ENCODE measurements at places on chromosomes 2 and 18.

DNA sequence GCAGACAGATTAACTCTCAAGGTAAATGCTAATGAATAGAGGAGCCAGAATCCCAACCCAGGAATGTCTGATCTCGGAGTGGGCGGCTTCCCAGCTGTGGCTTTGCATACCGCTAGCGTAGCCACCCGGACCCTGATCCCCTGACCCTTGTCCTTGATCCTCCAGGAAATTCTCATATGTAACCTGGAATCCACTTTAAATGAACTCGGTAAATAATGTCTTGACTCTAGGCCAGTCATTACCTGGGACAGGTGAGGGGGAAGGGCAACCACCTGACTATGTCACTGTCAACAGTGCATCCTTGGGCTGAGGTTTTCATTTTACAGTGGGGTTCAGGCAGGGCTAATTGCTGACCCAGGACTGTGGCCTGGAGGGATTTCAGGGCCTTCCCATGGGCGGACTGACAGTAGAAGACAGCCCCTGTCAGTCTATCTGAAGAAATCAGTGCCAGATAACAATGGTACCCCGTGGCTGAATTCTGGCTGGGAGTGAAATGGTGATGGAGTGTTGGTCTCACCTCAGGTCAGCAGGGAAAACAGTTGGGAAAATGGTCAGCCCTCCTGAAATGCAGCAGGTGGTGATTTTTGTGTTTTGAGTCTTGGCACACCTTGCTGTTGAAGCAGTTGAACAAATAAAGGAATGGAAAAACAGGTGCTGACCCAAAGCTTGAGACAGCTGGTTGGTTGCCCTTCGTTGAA lies 9.6 kb downstream of the ACKR3 start:
- DNase-seq: no peak

- DNase-seq: no peak
Measured at GRCh38 chr2:38835990-38836389, 39.7 kb downstream of the DHX57 start.

- no peak for DNase-seq
Measured at GRCh38 chr2:42824454-42824807, 32.0 kb upstream of the HAAO start.

DNA sequence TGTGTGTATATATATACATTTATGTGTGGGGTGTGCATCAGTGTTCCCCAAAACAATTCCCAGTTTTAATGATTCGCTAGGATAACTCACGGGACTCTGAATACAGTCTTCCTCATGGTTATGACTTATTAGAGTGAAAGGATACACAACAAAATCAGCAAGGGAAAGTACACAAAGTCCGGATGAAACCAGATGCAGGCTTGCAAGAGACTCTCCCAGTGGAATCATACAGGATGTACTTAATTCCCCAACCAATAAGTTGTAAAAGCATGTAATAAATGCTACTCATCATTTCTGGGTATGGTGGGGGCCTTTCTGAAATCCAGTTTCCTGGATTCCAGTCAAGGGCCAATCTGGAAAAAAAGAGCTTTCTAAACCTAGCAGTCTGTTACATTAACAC lies 654.1 kb upstream of the SYT4 start:
- no peak for DNase-seq

DNA sequence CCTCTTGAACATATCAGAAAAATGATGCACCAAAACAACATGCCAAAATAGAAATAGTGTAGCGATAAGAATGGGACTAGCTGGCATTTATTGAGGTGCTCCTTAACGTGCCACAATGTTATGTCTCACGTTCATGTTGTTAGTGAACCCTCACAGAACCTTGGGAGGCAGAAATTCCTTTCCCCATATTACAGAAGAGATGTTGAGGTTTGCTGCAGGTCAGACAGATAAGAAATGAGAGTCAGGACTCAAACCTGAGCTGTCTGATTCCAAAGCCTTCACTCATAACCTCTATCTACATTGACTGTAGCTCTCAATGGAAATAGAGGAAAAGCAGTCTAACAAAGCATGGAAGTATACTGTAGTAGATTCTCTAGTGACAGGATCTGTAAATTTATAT lies 163.3 kb upstream of the STK17B start:
- DNase-seq: no peak

DNA sequence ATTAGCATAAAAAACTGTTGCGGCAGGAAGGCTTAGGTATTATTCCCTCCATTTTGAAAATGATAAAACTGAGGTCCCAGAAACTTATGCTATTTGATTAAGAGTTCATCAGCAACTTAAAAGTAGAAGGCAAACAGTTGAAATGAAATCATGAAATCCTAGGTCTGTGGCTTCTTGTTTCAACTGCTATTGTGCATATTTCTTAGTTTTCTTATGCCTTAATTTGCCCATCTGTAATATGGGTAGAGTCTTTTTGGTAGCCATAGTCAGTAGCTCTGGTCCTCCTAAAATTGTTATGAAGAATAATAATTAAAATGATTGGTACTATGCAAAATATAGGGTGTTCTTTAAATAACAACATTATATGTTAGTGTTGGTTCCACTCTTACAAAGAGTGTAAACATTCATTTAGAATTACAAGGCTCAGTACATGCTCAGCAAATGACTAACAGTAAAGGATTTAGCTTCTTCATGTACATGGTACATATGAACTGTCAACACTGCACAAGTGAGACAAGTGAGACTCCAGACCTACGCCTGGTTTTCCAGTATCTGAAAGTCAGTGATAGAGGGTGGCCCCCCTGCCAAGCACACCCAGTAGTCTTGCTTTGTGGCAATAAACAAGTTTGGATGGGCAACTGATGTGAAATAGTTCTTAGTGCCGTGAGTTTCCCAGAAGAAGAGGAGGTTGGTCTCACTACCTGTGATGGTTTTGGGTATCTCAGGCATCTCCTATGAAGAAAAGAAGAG lies 9.6 kb downstream of the IL1A start:
- DNase-seq: no peak

- DNase-seq: peak; percentile 42
Measured at GRCh38 chr2:159035790-159036411, 67.5 kb downstream of the TANC1 start.

GRCh38 chr2:9288233-9288632 lies 81.6 kb downstream of the ASAP2 start:
- peak; percentile 83 for DNase-seq

DNA sequence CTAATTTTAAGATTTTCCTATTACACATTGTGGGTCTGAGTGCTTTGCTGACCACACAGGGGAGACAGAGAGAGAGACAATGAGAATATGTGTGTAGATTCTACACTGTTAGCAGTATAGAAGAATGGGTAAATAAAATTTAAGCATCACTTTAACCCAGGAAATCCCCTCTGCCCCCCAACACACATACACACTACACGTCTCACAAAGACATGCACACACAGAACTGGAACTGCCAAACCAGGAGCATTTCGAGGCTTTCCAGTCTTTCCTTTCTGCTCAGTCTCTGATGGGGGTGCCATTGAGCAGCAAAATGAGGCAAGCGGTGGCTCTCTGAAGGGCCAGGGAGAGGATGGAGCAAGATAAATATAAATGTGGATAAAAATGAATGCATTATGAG lies 2.5 kb downstream of the MERTK start:
- DNase-seq: no peak

DNA sequence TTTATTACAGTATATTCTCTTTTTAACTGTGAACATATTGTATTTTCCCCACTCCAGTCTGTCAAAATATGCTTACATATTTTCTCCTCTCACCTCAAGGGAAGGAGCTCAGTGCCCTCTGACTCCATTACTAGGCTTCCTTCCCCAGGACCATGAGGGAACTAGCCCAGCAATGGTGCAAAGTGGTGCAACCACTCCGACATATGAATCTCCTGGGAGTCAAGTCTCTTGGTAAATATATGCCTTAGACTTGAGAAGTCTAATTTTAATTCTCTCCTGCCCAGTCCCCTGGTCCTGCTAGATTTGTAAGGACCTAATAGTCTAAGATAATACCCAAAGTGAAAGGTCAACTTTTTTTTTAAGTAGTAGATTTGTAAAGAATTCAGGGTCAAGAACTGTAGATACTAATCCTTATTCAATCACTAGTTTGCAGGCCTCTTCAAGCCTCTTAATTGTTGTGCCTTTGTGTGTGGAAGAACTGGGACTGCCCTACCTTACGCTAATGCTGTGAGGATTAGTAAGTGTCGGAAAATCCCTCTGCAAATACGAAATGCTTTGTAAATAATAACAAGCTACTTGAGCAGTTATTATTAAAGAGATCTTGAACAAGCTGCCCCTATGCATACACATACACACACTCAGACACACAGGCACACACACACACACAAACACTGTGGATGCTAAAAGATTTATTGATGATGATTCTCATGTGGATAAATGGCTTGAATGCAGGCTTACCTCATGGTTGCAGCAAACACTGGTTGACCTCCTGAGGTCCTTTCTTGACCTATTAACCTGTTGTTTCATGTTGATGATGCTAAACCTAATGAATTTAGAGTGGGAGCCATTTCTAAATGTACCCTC lies 251.2 kb upstream of the PARD3B start:
- no peak for DNase-seq

GRCh38 chr2:86521922-86522321 lies 41.3 kb downstream of the CHMP3 start:
- no peak for DNase-seq

- DNase-seq: no peak
Measured at GRCh38 chr2:40341198-40341597, 110.7 kb downstream of the SLC8A1 start.

- peak; percentile 15 for DNase-seq
Measured at GRCh38 chr2:239355724-239356123, 45.1 kb downstream of the HDAC4 start.

DNA sequence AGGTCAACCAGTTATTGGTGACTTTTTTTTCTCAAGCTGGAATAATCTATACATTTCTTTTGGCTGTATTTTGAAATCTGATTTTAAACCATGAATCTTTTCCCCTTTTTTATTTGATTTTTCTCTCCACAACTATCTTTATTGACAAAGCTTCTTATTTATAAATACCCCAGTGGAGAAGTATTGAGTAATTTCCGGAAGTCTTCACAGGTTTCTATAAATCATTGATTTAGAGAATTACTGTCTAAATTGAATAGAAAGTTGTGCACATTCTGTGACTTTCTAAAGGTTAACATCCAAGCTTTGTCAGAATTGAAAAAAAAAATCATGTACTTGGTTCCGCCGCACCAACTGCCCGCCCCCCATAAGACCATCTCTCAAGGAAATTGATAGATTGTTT lies 39.8 kb downstream of the XRCC5 start:
- no peak for DNase-seq

- no peak for DNase-seq
Measured at GRCh38 chr2:101872480-101872879, 119.3 kb upstream of the IL1R2 start.

DNA sequence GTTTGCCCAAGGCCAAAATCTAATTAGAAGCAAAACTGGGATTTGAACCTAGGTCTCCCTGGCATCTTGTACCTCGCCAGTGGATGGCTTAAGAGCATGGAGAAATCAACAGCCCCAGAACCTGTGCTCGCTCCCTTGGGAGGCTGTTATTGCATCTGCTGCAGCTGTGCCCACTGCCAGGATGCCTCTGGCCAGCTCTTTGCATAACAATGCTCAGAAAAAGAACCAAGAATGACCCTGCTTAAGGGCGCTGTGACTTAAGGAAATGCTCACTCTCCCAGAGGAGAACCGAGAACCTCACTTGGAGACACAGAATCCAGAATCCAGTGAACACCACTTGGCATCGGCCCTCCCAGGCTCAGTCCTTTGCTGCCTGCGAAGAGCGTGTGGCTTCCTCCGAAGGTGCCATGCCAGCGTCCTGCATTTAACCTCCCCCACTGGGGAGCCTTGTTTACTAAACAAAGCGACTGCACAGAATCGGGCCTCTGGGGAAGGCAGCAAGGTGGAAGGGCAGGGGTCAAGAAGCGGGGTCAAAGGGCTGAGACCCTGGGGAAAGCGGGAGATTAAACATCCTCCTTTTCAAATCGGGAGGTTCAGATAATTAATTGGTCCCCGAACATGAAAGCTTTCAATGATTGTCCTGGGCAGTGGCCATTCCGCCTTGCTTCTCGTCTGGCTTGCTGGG lies 71.0 kb upstream of the BOD1L2 start:
- no peak for DNase-seq

- no peak for DNase-seq
Measured at GRCh38 chr2:24245986-24246776, 71.3 kb downstream of the FAM228A start.

- no peak for DNase-seq
Measured at GRCh38 chr18:77524909-77525308, 275.3 kb downstream of the GALR1 start.

GRCh38 chr2:207825045-207825954 lies 55.6 kb upstream of the FZD5 start:
- no peak for DNase-seq

GRCh38 chr2:111011218-111011617 lies 109.5 kb upstream of the BCL2L11 start:
- no peak for DNase-seq

DNA sequence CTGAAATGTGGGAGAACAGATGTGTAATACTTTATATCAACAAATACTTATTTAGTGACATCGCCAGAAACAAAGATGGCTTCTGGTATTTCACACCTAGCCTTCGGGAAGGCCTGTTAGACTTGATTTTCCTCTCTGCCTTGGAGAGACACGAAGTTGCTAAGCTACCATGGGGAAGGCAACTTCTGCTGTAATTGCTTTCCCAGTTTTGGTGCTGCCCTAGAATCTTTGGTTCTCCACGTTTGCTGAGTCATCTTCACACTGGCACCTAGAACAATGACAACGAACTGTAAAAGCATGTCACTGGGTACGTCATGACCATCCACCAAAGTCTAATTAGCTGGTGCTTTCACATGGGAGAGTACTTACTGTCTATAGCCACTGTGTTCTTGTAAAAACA lies 58.7 kb upstream of the ACTR3 start:
- DNase-seq: peak; percentile 64

GRCh38 chr2:28709101-28709500 lies 42.5 kb upstream of the PPP1CB start:
- DNase-seq: peak; percentile 6

GRCh38 chr18:57784801-57785114 lies 18.4 kb downstream of the ATP8B1 start:
- DNase-seq: no peak

GRCh38 chr2:96409081-96409819 lies 73.7 kb downstream of the NCAPH start:
- no peak for DNase-seq

DNA sequence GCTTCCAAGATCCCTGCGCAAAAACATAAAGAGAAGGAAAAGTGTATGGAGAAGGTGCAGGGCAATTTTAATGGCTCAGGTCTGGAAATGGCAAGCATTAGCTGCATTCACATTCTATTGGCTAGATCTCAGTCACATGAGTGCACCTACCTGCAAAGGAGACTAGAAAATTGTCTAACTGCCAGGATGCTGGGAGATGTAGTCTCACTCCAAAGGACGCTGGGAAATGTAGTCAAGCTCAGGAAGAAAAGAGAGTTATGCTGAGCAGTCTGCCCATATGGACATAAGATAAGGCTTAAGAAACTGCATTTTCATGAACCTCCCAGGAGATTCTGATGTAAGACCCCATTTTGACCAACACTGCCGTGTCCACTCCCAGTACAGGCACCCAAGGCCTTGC lies 9.5 kb upstream of the KLHL29 start:
- DNase-seq: no peak

DNA sequence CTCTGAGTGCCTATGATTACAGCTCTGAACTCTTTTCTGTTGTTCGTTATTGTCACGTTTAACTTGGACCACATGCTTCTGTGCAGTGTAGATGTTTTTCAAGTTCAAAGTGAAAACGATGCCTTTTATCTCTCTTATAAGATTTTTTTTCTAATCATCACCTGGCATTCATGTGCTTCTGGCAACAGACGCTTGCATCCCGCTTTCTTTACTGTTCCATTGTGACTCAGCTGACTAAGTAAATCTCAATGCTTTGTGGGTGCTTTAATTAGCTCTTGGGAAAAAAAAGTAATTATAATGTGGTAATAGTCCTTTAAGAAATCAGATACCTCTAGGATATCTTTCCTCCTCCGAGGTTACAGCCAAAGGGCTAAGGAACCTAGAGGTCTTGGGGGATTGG lies 31.2 kb upstream of the RMP24 start:
- no peak for DNase-seq
